ENCODE measurements at places on chromosomes 6 and 20.

DNA sequence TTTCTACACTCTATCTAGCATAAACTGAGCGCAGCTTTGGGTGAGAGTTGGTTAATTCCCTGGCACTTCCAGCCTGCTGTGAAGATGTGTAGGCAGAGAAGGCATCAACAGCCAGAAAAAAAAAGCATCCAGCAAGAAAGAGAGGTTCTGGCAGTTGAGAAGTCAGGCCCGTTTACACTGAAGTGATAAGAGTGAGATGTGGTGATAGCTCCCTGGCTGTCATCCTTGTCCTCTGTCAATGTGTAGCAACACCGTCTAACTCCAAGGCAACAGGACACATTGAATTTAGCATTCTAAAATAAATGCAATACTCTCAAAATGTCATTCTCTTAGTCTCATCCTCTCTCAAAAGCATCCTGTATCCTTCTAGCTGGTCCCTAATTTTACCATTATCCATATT is 193.6 kb upstream of the BTBD3 start:
- no peak for DNase-seq

GRCh38 chr6:90216072-90216977 is 80.3 kb downstream of the BACH2 start:
- no peak for DNase-seq

DNA sequence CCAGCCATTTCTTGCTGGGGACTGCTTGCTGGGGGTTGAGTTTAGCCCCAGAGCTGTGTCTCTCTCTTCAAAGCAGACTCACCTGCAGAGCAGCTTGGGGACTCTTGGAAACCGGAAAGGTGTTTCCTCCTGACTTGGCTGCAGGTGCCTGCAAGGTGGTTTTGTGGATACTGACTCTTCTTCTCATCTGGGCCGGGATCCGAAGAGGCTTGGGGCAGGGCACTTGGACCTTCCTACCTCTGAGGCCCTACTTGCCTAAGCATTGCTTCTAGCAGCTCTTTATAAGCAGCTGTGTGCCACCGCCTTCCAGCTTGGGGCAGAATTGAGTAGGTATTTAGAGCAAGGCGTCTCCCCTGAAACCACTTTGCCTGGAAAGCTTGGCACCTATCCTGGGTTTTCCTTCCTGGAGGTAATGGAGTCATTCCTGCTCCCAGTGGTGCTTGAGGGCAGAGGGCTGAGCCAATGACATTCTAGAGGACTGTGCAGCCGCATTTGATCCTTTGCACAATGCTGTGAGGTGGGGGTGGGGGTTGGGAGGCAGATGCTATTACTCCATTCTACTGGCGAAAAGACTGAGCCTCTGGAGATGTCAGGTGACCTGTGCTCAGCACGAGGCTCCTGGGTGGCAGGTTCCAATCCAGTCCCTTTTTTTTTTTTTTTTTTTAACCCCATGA is 3.4 kb upstream of the CTSZ start:
- DNase-seq = no peak

DNA sequence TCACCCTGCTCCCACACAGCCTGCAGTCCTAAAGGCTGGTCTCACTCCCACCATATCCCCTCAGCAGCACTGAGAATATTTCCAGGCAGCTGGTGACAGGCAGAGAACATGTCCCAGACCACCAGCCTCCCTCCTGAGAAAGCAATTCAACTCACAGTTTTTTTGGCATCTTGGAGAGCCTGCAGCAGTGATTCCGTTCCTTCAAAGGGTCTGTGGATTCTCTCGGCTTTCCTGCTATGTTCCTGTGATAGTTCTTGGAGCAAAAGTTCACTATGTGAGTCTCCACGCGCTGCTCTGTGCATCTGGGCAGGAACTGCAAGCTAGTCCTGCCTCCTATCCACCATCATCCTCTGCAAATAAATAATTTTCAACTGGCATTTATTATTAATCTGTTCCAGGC is 448.3 kb upstream of the HSF2 start:
- DNase-seq = no peak

- DNase-seq = no peak
Observed at GRCh38 chr20:33431797-33432381, 11.7 kb downstream of the SNTA1 start.

GRCh38 chr6:44132476-44132875 is 5.1 kb downstream of the TMEM63B start:
- DNase-seq = no peak

- DNase-seq = peak; percentile 1
Observed at GRCh38 chr6:140879946-140880345, 1252.8 kb upstream of the GJE1 start.

DNA sequence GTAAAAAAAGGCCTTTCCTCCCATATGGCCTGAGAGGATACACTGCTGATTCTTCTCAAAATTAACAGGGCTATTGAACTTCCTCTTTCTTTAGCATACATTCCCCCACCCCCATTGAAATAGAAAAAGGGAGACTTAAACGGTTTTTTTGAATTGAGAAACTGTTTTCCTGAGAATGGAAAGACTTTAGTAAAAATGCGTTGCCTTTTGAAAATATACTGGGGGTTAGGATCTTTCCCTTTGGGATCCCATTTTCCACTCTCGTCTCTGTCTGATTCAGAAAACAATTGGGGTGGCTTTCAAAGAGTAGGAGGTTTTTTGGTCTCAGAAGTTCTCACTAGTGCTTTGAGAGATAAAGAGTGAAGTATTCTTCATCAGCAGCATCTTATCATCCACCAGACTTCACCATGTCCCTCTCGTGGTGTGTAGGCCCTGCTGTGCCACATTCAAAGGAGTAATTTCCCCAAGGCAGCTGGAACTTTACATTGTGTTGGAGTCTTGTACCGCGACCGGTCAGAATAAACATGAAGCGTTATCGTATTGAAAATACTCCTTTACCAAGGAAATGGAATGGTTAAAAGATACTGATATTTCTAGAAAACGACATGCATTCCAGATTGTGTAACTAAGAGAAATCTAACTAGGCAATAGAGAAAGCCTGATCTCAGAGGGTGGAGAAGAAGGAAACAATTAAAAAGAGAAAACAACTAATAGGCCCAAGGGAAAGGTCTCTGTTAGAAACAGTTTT is 10.6 kb downstream of the MYB start:
- DNase-seq = no peak

DNA sequence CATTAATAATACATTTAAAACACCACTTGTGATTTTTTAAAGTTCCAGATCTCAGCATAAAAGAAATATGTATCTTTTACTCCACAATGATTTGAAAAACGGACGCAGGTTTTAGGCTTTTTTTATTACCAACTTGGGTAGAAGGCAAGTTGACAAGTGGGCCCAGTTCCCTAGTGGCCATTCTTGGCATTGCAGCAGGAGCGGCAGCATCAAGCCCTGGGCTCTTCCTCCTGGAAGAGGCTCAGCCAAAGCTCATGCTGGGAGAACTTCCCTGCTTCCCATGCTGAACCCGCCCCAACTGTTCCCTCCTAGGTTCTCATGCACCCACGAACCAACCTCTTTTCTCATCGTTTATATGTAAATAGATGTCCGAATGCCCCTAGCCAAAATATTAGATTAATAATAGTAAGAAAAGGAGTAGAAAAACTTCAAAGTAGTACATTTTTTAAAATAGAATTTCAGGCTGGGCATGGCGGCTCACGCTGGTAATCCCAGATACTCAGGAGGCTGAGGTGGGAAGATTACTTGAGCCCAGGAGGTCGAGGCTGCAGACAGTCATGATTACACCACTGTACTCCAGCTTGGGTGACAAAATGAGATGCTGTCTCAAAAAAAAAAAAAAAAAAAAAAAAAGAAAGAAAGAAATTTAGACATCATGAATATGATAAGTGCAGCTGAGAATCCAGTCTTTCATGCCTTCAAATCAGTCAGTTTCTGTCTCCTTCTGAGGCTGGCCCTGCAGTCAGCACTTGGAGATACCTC is 18.2 kb upstream of the MYB start:
- no peak for DNase-seq

- no peak for DNase-seq
Observed at GRCh38 chr6:112202639-112203341, 51.6 kb downstream of the LAMA4 start.

GRCh38 chr20:36062799-36063198 is 91.7 kb upstream of the EPB41L1 start:
- no peak for DNase-seq

GRCh38 chr20:57289391-57290177 is 23.1 kb upstream of the BMP7 start:
- no peak for DNase-seq

- DNase-seq = no peak
Observed at GRCh38 chr6:73418081-73418741, 23.6 kb downstream of the DDX43 start.

GRCh38 chr6:7701212-7701834 is 24.6 kb upstream of the BMP6 start:
- DNase-seq = no peak

GRCh38 chr20:8394308-8394945 is 262.4 kb downstream of the PLCB1 start:
- no peak for DNase-seq

Measured in kidney capillary endothelial cell (primary cell).